ENCODE measurements at places on chromosomes 3 and 15.

GRCh38 chr3:194396859-194397756, 2.0 kb downstream of the GP5 start:
- peak; percentile 54 for DNase-seq

DNA sequence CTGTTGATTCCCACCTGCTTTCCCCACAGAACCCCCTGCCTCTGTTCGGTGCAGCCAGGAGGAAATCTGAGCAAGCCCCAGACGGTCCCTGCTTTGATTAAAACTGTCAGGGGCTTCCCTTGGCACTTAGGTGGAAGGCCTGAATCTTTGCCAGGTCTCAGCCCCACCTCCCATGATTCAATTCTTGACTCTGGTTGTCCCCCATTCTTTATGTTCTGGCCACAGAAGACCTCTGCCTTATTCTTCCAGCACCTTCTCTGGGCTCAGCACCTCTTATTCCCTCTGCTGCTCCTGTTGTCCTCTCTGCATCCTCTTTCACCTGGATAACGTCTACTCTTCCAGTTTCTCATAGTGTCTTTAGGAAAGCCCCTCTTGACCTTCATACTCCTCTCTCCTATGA, 349.4 kb downstream of the PTPRG start:
- no peak for DNase-seq

- DNase-seq = no peak
Measured at GRCh38 chr3:20736287-20736852, 550.4 kb upstream of the SGO1 start.

GRCh38 chr15:36638671-36639070, 59.2 kb downstream of the CDIN1 start:
- DNase-seq = no peak

GRCh38 chr3:69212411-69213160, 90.2 kb upstream of the LMOD3 start:
- no peak for DNase-seq

DNA sequence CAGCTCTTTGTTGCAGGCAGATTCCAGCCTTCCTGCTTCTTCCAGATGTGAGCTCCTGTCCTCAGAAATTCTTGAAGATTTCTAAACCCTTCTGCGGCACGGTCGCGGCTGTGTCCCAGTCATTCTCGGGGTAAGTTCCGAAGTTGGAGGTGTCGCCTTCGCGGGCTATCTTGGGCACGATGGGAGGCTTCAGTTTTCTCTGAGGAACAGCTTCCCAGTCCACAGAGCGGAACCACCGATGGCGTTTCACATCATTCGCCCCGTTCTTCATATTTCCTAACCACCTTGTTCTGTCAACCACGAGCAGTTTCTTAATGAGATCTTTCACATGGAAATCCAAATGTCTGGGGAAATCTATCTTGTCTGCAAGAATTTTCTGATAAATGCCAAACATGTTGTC, 24.7 kb upstream of the CERS3 start:
- DNase-seq = no peak

GRCh38 chr15:71921191-71921590, 110.8 kb downstream of the NR2E3 start:
- no peak for DNase-seq

GRCh38 chr15:31446546-31446945, 119.9 kb downstream of the KLF13 start:
- no peak for DNase-seq

DNA sequence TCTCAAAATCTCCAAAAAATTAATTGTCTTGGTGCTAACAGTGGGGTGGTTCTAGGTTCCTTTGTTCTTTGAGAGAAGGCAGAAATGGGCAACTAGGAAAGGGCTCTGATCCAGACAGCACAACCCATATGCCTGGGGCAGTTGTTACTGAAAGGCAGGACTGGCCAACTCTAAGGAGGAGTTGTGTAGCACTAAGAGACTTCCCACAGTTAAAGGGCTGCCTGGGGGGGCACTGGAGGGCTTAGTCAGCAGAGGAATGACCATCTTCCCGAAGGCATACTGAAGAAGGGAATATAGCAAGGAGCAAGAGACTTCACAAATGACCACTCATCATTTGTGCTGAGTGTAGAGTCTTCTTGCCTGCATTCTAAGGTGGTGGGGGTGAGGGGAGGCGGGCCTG, 15.8 kb downstream of the ILDR1 start:
- DNase-seq = no peak

DNA sequence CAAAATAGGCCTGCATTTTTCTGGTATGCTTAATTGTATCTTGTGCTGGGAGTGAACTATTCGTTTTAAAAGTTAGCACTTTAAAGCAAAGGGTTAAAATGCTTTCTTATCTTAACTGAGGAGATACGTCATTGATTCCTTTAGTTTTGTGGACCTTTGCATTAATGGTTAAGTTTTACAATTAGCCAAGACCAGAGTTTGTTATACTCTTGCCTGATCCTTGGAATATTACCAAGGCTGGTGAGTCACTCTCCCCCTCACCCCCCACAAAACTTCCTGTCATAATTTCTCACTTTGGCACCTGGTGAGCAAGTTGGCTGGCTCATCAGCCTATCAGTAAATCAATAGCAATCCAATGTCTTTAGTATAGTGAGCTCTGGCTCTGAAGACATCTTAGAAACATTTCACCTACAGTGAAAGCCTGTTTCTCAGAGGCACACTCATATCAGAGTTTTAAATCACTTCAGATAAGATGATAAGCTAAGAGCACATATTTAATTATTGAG, 26.7 kb downstream of the SLC2A2 start:
- no peak for DNase-seq

GRCh38 chr15:64024172-64025050, 21.9 kb downstream of the DAPK2 start:
- DNase-seq = no peak

DNA sequence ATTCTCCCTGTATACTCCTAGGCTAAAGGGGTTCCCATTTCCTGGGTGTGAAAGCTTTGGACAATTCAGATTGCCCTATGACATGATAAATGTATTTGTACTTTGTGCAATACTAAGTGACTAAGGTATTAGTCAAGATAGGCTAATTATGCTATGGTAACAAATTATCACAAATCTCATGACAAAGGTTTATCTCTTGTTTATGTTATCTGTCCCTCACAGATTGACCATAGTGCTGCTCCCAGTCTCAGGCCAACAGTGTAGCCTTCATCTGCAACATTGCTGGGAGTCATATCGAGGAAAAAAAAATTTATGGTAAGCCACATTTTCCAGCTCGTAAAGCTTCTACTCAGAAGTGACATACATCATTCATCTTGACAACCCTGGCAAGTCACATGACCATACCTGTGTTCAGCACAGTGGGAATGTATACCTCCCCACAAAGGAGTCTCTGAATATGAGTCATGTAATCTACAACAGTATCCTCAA, 346.2 kb downstream of the IGSF11 start:
- no peak for DNase-seq

GRCh38 chr3:142209655-142210054, 15.7 kb downstream of the GK5 start:
- DNase-seq = no peak

DNA sequence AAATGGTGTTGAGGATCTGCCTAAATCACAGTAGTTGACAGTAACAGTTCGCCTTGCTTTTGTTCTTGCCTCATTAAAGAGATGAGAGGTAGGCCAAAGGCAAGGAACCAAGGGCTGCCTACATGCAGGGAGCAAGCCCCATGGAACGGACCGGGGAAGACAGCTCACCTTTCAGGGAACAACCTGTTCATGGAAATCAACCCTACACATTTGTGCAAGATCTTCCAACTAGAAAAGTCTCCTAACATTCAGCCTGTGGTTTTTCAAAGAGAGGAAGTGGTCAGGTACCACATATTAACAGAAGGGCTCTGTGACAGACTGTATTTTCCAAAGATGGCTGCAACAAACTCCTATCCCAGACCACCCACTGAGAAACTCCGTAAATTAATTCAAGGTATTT, 1031.8 kb upstream of the NR2F2 start:
- no peak for DNase-seq

- no peak for DNase-seq
Measured at GRCh38 chr3:123421353-123422174, 27.3 kb downstream of the ADCY5 start.

GRCh38 chr3:135231737-135232136, 436.7 kb downstream of the EPHB1 start:
- no peak for DNase-seq

- no peak for DNase-seq
Measured at GRCh38 chr15:82549199-82549665, 9.0 kb upstream of the RPS17 start.
